ENCODE measurements at places on chromosomes 1 and 21.

GRCh38 chr21:37593015-37593414 is 226.4 kb downstream of the DYRK1A start:
- DNase-seq: no peak

DNA sequence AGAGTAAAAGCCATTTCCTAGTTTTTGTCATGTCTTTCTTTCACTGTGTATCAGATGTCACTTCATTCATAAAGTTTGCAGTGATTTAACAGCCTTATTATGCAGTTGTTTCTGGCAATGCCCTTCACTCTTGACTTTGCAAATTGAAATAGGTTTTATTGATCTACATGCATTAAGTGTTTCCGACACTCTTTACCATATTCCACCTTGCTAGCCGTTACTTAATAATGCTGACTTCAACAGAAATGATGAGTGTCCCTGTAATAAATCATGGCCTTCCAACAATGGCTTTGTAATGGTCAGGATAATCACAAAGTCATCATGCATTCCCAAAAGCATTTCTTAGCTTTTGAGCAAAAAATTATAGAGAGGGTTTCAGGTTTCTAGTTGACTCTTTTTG is 236.8 kb upstream of the FMN2 start:
- no peak for DNase-seq

- DNase-seq: no peak
These were observed 11.8 kb downstream of the NOS1AP start for GRCh38 chr1:162081316-162081715.

- no peak for DNase-seq
These were observed 157.9 kb upstream of the NBPF11 start for GRCh38 chr1:148309940-148310500.

- no peak for DNase-seq
These were observed 487.9 kb downstream of the NPHP4 start for GRCh38 chr1:5504364-5504740.

GRCh38 chr21:21897275-21897883 is 899.2 kb downstream of the NCAM2 start:
- no peak for DNase-seq

DNA sequence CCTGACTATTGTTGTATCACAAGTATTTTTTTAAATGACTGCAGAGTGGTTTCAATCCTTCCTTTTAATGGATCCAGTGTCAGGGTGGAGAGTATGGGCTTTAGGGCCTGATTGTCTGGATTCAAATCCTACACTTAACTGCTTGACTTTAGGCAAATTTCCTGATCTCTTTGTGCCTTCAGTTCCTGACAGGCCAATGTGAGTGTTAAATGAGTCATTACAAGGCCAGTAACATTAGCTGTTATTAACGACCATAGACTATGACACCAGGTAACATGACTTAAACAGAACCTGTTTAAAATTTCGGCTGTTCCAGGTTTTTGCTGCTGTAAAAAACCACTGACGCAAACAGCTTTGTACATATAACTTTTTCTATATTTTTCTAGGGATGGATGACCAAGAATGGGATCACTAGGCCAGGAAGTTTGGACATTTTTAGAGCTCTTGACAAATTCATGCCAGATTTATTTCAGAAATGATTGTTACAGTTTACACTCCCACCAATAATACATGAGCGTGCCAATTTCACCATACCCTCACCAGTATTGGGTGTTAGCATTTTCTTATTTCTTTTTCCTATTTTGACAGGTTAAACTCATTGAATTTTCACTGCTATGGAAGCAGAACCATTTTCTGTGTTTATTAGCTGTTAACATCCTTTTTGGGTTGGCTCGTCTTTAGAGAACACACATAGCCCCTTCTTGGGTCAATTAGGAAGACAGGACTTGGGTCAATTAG is 11.3 kb downstream of the ZNF362 start:
- DNase-seq: no peak

DNA sequence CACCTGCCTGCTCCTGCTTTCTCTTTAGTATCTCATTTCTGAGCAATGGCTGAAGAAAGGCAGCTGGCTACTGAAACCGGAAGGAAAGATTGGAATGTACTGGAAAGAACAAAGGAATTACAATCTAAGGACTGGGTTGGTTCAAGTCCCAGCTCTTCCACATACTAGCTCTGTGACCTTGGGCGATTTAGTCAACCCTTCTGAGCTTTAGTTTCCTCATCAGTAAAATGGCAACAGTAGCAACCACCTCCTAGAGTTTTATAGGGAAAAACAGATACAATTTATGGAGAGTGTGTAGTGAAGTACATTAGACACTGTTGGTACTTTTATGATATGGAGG is 158.8 kb downstream of the KAZN start:
- DNase-seq: no peak

- no peak for DNase-seq
These were observed 16.8 kb downstream of the RIPK4 start for GRCh38 chr21:41750051-41750450.

DNA sequence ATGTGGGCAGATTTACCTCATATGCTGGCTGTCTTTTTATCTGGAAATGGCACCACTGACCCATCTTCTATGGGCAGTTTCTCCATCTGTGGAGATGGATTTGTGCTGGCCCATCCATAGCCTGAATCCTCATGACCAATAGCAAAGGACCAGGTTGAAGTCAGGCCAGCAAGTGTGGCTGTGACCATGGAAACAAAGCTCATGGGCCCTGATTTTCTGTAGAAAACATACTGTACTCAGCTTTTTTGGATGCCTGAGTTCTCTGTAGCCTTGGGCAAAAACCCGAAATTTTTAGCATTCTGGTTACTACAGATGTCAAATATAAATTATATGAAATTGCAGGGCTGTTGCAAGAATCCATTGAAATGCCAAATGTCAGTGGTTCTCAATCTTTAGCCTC is 155.0 kb downstream of the PLXNA2 start:
- DNase-seq: no peak

DNA sequence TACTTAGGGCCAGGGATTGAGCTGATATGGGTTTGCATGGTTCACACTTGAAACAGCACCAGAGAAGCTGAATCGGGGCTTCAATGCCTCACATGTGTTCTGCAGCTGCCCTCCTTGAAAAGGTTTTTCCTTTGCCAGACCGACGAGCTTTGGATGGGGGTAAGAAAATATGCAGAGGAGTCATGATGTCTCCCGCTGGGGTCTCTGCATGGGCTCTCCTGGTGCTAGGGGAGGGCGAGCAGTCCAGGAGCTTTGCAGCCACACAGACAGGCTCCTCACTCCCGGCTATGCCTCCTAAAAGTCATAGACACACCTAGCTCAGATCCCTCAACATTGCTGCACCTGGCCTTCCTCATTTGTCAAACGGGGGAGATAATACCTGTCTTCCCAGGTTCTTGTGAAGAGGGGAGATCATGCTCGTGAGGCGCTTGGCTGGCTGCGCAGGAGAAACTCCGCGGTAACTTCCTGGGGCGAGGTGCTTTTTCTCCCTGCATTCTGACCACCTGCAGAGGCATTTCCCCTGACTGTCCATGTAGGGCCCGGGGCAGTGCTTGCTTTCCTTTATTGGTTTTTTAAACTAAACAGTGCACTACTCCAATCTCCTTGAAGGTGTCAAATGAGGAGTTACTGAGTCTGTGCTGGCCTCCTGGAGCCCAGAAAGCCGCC is 112.4 kb downstream of the PLXNA2 start:
- DNase-seq: no peak

GRCh38 chr21:46357335-46357604 is 33.3 kb downstream of the PCNT start:
- no peak for DNase-seq

GRCh38 chr1:204145033-204145504 is 6.8 kb downstream of the ETNK2 start:
- DNase-seq: no peak

GRCh38 chr1:182457844-182458243 is 7.9 kb downstream of the RGSL1 start:
- DNase-seq: no peak

DNA sequence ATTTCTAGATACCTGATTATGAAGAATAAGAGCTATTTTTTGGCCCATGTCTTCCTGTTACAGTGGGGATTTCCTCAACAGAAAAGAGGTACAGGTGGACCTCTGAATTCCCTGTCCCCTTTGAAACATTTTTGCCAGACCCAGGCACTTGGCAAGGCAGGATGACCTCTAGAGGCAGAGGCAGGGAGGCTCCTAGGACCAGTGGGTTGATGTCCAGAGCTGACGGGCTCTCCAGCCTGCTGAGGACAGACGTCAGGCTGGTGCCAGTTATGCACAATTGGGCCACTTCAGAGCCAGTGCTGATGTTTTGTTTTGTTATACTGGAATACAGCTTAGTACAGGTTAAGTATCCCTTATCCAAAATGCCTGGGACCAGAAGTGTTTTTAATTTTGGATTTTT is 18.5 kb upstream of the A3GALT2 start:
- no peak for DNase-seq

- no peak for DNase-seq
These were observed 6.3 kb upstream of the FOXD2 start for GRCh38 chr1:47431534-47431933.

- no peak for DNase-seq
These were observed 35.1 kb downstream of the LHX4 start for GRCh38 chr1:180265201-180265600.

- peak; percentile 78 for DNase-seq
These were observed 18.4 kb upstream of the CDCA8 start for GRCh38 chr1:37673920-37674319.

GRCh38 chr1:55624766-55625165 is 409.6 kb upstream of the USP24 start:
- DNase-seq: no peak

DNA sequence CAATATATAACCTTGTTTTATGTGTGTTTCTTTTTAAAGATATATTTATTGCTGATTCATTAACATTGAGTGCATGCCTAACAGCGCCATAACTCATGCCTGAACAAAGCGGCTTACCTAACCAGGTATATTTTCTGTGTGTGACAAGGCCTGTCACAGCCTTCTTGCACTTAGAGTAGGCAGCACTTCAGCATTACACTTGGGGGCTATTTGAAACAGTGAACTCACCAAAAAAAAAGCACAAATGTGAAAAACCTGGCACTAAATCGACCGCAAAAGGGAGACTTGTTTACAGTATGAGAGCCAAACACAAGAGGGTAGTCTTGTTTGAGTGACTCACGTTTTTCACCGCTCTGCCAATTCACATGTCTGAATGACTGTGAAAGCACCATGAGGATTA is 111.7 kb downstream of the DISP1 start:
- no peak for DNase-seq

DNA sequence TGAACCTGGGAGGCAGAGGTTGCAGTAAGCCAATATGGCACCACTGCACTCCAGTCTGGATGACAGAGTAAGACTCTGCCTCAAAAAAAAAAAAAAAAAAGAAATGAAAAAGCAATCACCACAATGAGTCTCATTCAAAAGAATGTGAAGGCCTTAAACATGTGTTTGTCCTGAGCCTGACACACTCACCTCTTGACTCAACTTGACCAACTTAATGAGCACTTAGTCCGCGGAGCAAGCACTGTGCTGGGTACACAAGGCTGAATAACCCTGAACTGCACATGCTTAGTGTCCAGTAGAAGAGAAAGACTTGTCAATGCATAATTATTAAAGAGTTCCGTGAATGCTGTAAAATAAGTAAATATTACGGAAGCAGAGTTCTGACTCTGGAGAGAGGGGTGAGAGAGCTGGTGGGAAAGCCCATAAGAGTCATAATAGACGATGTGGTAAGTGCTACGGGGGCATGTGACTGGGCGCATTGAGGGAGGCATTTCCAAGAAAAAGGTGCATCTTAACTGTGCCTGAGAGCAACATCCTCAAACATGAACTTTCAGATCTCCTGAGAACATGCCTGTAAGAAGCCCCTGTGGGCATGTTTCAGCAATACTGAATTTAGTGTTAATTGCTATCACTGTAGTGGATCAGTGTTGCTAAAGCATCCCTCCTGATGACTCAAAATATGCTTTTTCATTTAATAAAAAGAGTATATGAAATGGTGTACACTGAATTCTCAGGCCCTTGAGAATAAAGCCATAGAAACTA is 27.2 kb downstream of the MCOLN2 start:
- no peak for DNase-seq

- DNase-seq: no peak
These were observed 140.1 kb downstream of the TGFBR3 start for GRCh38 chr1:91745640-91746373.

DNA sequence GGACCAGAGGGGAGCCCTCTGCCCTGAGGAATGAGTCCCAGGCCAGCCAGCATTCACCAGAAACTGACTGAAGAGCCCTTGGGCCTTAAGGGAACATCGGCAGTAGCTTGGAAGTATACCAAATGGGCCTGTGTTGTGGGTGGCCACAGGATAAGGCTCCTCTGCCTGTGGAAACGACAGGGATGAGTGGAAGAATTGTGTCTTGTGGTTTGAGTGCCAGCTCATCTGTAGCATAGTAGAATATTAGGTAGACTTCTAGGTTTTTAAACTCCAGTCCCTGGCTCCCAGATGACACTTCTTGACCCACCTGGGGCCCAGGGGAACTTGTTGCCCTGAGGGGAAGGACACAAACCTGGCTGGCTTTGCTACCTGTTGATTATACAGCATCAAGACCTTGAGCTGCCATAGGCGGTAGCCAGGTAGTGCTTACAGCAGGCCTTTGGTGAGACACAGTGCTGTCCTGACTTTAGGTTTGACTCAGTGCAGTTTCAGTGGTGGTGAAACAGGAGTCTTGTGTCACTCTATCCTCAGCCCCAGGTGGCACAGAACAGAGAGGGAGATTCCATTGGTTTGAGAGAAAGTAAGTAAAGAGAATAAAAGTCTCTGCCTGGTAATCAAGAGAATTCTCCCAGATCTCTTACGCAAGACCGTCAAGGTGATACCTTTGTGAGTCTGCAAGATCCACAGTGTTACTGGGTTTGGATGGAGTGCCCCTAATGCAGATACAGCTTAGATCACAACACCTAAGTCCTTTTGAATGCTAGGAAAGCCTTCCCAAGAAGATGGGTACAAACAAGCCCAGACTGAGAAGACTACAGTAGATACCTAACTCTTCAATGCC is 50.2 kb downstream of the RABGAP1L start:
- no peak for DNase-seq

DNA sequence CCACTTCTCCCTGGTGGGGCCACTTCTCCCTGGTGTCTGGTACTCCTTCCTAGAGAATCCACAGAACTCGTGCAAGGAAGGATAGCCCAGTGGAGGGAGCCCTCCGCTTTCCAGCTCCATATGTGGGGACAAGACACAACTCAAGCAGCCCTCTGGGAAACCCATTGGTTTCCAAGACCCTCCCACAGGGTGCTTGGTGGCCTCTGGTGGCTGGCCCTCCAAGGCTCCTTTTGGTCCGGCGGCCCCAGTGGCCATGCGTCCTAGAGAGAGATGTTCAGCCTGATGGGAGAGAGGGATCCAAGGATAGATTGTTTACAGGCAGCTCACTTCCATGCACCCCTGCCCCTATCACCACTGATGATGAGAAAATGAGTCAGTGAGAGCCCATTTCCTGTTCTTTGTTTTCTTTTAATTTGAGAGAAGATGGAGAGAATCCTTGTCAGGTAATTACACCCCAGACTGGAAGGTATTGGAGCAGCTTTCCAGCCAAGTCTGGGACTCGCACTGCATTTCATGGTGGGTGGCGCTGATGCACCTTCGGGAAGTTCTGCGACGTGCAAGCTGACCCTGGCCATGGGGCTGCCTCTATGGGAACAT is 486.2 kb upstream of the VAMP3 start:
- DNase-seq: no peak

DNA sequence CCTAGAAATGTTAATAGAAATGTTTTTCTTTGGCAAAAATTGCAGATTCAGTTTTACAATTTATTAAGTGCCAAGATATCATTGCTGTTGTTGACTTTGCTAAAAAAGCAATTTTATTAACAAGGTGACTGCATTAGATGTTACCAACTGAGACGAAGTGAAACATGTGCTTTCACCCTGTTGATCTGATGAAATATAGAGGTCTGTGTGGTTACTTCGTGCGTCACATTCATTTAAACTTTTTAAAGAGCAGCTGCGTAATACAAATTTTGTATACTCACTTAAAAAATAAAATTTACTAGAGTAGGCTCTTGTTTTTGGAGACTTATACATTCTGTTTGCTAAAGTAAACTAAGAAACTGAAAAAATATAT is 465.7 kb downstream of the USP25 start:
- DNase-seq: no peak
